Aorta (tissue), 5 donors: ENCODE measurements at places on chromosomes 11 and 22. TPM values are rescaled to one million over a fixed set of nuclear protein-coding genes. Genes with fewer than 3 reads are reported as not detected.
A peak's percentile ranks its signal among the peaks of the same experiment; 100 is the strongest.

DNA sequence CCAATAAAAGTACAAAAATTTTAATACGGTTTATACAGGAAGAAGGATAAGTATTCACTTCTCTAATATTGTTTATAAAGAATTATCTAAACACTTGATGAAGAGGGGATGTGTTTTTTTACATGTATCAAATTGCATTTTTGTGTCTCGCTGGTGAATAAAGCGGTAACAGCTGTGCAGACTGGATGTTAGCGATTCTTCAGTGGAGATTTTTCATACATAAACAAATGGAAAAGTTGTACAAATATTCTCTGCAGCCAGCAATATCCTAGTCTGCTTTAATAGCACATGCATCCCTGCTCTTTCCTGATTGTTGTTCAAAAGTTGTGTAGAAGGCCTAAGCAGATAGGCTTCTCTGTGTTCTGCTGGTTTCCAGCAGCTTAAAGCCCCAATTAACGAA, 369.3 kb downstream of the SOX6 start:
- H3K4me1 ChIP-seq, result no peaks in the 10 kb centered on the region
- H3K27me3 ChIP-seq, result no peaks in the 10 kb centered on the region
- no peak for DNase-seq

DNA sequence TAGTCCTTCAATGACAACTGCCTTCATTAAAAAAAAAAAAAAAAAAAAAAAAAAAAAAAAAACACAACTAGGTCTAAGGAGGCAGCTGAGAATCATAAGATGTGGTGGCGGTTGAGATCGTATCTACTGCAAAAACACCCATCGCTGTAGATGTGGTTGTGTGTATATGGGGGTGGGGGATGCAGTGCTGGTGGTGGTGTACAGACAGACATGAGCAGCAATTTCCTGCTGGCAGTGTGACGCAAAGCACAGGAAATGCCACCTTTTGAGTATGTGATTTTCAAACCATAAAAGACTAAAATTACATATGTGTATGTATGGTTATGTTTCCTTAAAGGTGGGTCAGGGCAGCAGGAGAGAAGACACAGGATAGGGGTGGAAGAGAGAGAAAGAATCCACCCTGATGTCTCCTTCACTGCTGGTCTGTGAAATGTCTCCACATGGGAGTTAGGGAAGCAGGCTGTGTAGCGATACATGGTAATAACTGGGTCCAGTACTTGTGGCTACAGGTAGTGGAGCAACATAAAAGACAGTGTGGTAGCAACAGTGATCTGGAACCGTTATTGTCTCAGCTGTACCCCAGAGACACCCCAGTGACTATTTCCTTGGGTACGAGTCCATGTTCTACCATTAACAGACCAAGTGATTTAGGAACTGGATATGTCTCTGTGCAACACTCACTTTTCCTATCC, 57.9 kb downstream of the SYTL2 start:
- no peaks in the 10 kb centered on the region for H3K27me3 ChIP-seq
- peak; percentile 56 for DNase-seq
- no peak overlapping the region for H3K4me3 ChIP-seq
- H3K27ac ChIP-seq, result no peak overlapping the region
- no peaks in the 10 kb centered on the region for H3K36me3 ChIP-seq

DNA sequence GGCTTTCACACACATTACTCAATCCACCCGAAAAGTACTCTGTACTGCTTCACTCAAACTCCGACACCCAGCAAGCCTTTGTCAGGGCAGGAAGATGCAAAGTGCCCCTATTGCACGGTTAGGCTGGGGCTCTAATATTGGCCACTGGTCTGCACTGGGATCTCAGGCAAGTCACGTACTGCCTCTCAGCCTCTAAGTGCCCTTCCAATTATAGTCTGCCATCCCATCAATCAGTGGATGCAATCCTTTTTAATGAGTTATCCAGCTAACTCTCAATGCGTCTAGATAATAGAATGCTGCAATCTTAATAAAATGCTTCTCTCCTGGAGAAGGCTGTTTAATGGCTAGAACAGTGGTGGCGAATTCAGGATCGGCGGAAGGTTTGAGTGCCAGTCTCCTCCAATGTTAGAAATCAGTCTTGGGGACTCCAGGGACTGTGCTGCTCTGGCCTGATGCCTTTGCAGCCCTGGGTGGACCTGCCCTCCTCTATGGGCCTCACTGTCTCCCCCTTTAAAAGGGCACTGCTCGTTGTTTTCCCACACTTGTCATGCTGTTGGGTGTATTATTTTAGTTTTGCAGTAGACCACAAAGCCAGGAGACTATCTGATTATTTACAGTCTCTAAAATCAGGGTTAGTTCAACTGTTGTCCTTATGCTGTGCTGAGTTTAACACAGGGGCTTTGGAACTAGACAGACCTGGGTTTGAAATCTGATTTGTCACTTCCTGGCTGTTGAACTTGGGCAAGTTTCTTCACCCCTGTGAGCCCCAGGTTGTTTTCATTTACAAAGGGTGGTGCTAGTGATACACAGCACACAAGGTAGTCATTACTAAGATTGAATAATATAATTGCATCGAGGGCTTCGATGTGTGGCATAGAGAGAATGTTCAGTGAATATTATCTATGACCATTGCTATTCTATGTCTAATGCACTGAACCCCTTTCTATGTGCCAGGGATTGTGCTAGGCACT, 36.7 kb downstream of the CLMP start:
- H3K4me3 ChIP-seq, result no peak overlapping the region
- no peaks in the 10 kb centered on the region for H3K27me3 ChIP-seq
- peak overlapping the region; percentile 97 for H3K27ac ChIP-seq
- no peak for DNase-seq
- H3K4me1 ChIP-seq, result peaks cover 3% of the 10 kb centered on the region
- H3K36me3 ChIP-seq, result no peaks in the 10 kb centered on the region

DNA sequence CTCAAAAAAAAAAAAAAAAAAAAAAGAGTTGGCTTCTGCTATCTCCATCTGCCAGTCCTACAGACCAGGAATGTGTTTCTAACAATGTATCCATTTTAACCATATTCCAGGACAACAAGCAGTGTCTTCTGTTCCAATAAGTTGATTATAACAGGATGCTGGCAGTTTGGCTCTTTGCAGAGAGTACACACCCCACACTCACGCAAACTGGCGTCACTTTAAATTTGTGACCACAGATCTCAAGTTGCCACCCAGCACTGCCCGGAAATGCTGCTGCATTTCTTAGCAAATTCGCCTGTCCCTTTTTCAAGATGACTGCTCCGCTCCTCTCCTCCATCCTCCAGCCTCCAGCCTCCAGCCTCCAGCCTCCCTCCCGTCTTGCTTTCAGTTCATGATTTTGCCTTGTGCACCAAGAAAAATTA, 44.3 kb downstream of the SCGB1A1 start:
- H3K27me3 ChIP-seq, result no peaks in the 10 kb centered on the region
- DNase-seq, result no peak
- H3K36me3 ChIP-seq, result no peaks in the 10 kb centered on the region
- no peaks in the 10 kb centered on the region for H3K4me1 ChIP-seq
- H3K27ac ChIP-seq, result no peak overlapping the region
- H3K4me3 ChIP-seq, result no peak overlapping the region

- no peak for DNase-seq
- no peaks in the 10 kb centered on the region for H3K36me3 ChIP-seq
- H3K27ac ChIP-seq, result no peak overlapping the region
- H3K27me3 ChIP-seq, result no peaks in the 10 kb centered on the region
- no peaks in the 10 kb centered on the region for H3K4me1 ChIP-seq
Observed at GRCh38 chr11:79507706-79508105, 66.9 kb upstream of the TENM4 start.

- DNase-seq, result peak; percentile 52
- no peak overlapping the region for H3K27ac ChIP-seq
- no peaks in the 10 kb centered on the region for H3K4me1 ChIP-seq
- no peaks in the 10 kb centered on the region for H3K36me3 ChIP-seq
- no peak overlapping the region for H3K4me3 ChIP-seq
Observed at GRCh38 chr11:48169717-48170116, 46.9 kb upstream of the OR4B1 start.

NAGA gene
- total RNA-seq, result 27.6 TPM

- no peaks in the 10 kb centered on the region for H3K4me1 ChIP-seq
- H3K36me3 ChIP-seq, result no peaks in the 10 kb centered on the region
- no peak overlapping the region for H3K4me3 ChIP-seq
- peak; percentile 44 for DNase-seq
- no peak overlapping the region for H3K27ac ChIP-seq
Observed at GRCh38 chr11:2574553-2575535, 125.0 kb downstream of the KCNQ1OT1 start.

EIF4ENIF1 gene
- total RNA-seq, result 34.9 TPM

GRCh38 chr11:1341928-1342524, 32.6 kb upstream of the TOLLIP start:
- H3K4me3 ChIP-seq, result no peak overlapping the region
- H3K36me3 ChIP-seq, result no peaks in the 10 kb centered on the region
- H3K27ac ChIP-seq, result no peak overlapping the region
- H3K27me3 ChIP-seq, result no peaks in the 10 kb centered on the region
- no peaks in the 10 kb centered on the region for H3K4me1 ChIP-seq

AAMDC gene
- total RNA-seq, result 36.5 TPM

GRCh38 chr11:112421879-112422278, 161.2 kb upstream of the PLET1 start:
- H3K4me3 ChIP-seq, result no peak overlapping the region
- no peak for DNase-seq
- H3K27ac ChIP-seq, result no peak overlapping the region
- no peaks in the 10 kb centered on the region for H3K36me3 ChIP-seq
- no peaks in the 10 kb centered on the region for H3K4me1 ChIP-seq
- H3K27me3 ChIP-seq, result no peaks in the 10 kb centered on the region

NLRP10 gene
- total RNA-seq, result not detected

DNA sequence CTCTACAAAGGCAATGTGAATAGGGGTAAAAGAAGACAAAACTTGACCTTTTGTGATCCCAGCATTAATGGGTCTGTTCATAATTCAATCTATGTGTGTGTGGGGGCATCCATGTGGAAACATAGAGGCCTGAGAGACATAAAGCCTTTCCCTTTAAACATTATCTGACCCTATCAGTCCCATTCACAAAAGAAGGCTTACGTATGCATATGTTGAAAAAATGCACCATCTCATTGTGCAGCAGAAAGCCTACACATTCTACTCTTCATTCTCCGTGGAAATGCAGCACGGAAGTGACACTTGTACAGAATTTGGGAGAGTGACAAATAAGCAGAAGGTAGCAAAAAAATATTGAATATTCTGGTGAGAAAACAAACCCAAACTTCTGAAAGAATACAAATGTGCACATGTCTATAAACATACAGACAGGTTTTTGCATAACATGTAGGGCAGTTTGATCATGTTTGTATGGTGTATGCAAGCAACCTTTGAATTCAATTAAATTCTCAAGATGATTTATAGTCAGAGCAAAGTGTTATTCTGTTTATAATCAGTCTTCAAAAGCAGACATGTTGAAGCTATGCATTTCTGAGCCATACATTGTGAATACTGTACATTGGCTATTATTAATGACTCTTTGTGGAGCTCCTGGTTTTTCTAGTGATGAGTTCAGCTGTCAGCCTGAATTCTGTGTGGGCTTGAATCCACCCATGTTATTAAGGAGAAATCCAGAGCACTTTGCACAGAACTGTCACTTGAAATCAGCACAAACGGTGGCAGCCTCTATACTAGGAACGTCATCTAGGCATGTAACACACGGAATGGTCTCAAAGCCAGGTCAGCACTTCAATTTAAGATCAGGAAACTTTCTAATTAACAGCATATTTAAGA, 236.8 kb downstream of the DCDC1 start:
- no peaks in the 10 kb centered on the region for H3K36me3 ChIP-seq
- no peaks in the 10 kb centered on the region for H3K4me1 ChIP-seq
- no peak for DNase-seq
- H3K27ac ChIP-seq, result no peak overlapping the region
- no peak overlapping the region for H3K4me3 ChIP-seq

P2RX3 gene
- not detected for total RNA-seq

METTL15 gene
- total RNA-seq, result 19.2 TPM

TIMP3 gene
- 298 TPM for total RNA-seq

DNA sequence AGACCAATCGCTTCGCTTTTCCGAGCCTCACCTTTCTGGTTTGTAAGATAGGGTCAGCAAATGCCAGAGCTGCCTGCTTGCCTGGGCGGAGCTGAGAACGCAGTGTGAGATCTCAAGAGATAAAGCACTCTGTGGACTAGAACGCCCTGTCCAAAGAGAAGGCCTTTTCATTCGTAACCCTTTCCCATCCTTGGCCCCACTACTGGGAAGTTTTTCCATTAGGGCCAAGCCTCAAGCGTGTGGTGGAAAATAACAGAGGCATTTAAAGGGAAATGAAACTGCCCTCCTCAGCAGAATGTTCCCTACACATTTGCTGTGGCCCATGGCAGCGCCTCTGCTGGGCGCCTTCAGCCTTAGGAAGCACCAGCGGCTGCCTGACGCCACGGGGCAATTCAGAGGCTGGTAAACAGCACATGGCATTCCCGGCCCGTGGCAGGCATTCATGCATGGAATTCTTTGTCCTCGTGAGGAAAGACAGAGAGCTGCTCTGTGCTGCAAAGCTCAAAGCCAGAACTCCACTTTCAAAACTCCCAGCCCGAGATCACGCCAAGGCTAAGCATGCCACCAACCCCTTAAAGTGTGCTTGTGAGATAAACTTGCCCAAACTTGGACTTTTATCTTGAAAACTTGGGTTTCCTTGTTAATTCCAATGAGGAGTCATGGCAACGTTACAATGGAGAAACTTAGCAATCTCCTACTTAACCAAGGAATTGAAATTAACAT, 38.1 kb downstream of the AHNAK start:
- H3K27ac ChIP-seq, result no peak overlapping the region
- H3K36me3 ChIP-seq, result no peaks in the 10 kb centered on the region
- peak; percentile 91 for DNase-seq
- no peaks in the 10 kb centered on the region for H3K4me1 ChIP-seq
- no peak overlapping the region for H3K4me3 ChIP-seq

OR6T1 gene
- not detected for total RNA-seq

GRCh38 chr11:130612291-130612851, 163.9 kb downstream of the ADAMTS15 start:
- no peaks in the 10 kb centered on the region for H3K4me1 ChIP-seq
- H3K27me3 ChIP-seq, result no peaks in the 10 kb centered on the region
- no peak overlapping the region for H3K4me3 ChIP-seq
- H3K36me3 ChIP-seq, result no peaks in the 10 kb centered on the region
- H3K27ac ChIP-seq, result peak overlapping the region; percentile 28

OR52I2 gene
- total RNA-seq, result not detected
